ENCODE measurements at places on chromosomes 1 and 21.

DNA sequence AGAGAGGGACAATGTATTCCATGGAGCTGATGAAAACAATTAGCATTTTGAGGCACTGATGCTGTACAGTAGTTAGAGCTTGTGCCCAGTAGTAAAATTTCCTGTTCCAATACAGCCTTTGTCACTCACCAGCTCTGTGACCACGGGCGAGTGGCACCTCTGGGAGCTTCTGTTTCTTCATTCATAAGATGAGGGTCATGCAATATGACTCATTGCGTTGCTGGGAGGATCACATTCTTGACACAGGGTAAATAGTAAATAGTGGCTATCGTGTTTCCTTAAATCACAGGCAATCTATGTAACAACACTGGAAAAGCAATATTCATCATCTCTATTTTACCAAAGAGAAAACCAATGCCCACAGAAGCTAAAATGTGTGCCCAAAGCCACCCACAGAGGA lies 4.5 kb upstream of the LRRC52 start:
- DNase-seq, result no peak

GRCh38 chr21:41600961-41601572 lies 93.1 kb upstream of the TMPRSS2 start:
- no peak for DNase-seq

DNA sequence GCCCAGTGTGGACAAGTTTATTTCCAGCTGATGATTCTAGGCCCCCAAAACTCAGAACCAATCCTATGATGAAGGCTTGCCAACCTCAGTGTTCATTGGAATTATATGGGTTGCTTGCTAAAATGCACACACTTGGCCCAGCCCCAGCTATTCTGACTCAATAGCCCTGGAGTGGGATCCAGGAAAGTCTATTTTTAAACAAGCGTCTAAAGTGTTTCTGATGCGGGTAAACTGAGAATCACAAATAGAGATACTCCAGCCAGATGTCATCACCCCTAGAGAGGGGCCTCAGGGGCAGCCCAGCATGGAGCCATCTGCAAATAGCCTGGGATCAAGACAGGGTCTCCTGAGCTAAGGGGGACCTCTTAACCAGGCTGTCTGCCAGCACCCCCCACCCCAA lies 46.0 kb downstream of the PKP1 start:
- peak; percentile 39 for DNase-seq

DNA sequence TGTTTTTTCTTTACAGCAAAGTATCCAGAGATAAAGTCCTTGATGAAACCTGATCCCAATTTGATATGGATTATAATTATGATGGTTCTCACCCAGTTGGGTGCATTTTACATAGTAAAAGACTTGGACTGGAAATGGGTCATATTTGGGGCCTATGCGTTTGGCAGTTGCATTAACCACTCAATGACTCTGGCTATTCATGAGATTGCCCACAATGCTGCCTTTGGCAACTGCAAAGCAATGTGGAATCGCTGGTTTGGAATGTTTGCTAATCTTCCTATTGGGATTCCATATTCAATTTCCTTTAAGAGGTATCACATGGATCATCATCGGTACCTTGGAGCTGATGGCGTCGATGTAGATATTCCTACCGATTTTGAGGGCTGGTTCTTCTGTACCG lies 6.5 kb downstream of the DEGS1 start:
- DNase-seq, result no peak

GRCh38 chr21:22223385-22223784 lies 1225.2 kb downstream of the NCAM2 start:
- DNase-seq, result no peak

DNA sequence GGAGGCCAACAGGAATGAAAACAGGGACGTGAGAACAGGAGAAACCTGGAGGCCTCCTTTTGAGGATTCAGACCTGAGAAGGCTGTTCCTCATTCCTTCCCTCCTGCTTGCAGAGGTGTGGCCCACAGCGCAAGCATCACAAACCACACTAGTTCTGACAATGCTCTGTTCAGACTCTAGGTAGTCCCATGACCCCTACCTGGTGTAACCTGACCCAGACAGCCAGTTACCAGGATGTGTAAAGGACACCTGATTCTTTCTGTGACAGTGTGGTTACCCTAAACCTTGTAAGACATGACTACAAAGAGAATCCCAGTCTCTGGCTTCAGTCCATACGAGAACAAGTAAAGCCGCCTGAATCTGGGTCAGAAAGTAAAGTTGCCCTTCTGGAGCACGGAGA lies 3.2 kb downstream of the MECR start:
- no peak for DNase-seq

- DNase-seq, result no peak
Measured at GRCh38 chr1:99548943-99549605, 96.8 kb upstream of the PALMD start.

GRCh38 chr1:156384007-156384406 lies 15.0 kb downstream of the RHBG start:
- DNase-seq, result no peak

GRCh38 chr1:207954104-207954503 lies 43.2 kb upstream of the CD34 start:
- DNase-seq, result no peak

DNA sequence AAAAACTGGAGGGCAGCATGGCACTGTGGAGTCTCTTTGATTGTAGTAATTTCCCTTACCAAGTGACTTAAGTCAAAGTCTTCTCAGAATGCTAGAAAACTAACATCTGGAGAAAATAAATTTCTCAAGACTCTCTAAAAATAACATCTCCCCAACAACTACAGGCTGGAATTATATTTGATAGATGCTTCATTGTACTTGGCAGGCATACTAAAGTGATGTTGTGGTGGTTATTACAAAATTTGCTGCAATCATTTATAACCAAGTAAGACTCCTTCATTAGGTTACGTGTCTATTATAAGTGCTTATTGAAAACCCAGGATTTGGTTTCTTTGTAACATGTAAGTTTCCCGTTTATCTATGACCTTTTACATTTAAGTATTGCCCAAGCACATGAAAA lies 132.9 kb upstream of the NRIP1 start:
- DNase-seq, result no peak

- DNase-seq, result no peak
Measured at GRCh38 chr21:34673006-34673405, 4.2 kb downstream of the CLIC6 start.

GRCh38 chr1:23135268-23135667 lies 33.4 kb downstream of the LUZP1 start:
- no peak for DNase-seq

- DNase-seq, result no peak
Measured at GRCh38 chr1:147794570-147794969, 34.2 kb upstream of the GJA5 start.

- no peak for DNase-seq
Measured at GRCh38 chr1:117171900-117172511, 38.7 kb downstream of the VTCN1 start.

- DNase-seq, result no peak
Measured at GRCh38 chr1:187275346-187275745, 446.6 kb downstream of the PLA2G4A start.

GRCh38 chr1:100573960-100574359 lies 36.0 kb downstream of the GPR88 start:
- no peak for DNase-seq

- DNase-seq, result no peak
Measured at GRCh38 chr1:163826500-163826899, 504.7 kb downstream of the NUF2 start.

- DNase-seq, result no peak
Measured at GRCh38 chr21:38741950-38742256, 63.8 kb upstream of the ETS2 start.

DNA sequence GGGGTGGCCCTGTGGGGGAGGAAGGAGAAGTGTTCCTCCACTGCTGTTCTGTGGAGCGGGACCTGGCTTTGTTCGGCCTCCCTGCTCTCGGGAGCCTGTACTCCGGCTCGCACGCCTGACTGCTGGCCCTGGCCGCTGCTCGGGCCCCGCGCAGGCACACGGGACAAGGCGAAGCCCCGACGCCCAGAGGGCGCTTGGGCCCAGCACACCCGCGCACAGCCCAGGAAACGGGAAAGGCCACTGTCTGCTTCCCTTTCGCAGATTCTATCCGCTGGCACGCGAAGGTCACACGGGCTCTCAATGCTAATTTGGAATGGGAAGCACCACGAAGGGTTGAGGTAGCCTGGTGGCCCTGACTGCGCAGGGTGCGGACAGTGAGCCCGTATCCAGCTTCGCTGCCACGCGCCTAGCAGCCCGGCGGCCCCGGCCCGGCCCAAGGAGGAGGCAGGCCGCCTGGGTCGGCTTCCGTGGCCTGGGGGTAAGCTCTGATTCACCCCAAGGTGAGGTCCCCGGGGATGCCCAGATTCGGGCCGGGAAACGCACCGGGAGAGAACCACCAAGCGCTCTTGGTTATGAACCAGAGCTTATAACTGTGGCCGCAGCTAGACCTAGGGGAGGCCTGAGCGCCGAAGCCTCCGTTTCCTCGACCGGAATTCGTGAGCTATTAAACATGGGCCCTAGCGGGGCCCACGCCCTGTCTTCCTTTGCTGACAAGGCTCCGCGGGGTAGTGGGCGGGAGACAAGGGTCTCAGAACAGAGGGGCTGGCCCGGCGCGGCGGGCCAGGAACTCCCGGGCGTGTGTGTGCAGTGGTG lies 19.7 kb upstream of the TBX15 start:
- DNase-seq, result peak; percentile 21

DNA sequence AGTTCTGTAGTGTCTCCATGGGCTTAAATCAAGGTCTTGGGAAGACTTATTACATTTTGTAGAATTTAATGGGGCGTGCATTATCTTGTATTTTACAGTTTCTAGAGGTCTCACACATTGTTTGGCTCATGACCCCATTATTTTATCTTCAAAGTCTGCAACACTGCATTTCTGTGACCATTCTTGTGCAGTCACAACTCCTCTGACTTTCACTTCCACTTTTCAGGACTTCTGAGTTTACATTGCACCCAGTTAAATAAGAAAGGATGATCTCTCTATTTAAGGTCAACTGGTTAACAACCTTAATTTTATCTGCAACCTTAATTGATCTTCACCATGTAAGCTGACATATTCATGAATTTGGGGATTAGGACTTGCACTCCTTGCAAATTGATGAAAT lies 1186.6 kb downstream of the MRPL39 start:
- DNase-seq, result no peak

DNA sequence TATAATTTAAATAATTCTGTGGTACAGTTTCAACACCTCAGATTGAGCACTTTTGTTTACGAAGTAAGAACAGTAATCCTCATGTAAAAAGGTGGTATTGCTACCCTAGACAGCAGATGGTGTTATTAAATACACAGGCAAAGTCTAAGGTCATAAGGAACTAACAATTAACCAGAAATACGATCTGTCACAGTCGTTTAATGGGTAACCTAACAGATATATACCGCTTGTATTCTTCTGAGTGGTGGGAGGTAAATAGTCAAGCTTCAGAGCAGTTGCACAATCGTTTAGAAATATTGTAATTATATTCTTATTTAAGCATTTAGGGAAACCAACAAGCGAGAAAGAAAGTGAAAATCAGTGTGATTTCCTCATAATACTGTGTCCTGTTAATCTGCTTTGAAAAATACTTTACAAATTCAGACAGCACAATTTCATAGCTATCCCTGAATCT lies 9.8 kb upstream of the IRF2BP2 start:
- no peak for DNase-seq

- DNase-seq, result peak; percentile 90
Measured at GRCh38 chr1:19765623-19766022, 34.1 kb downstream of the TMCO4 start.

GRCh38 chr1:23799570-23800399 lies 769 bp downstream of the GALE start:
- peak; percentile 65 for DNase-seq

DNA sequence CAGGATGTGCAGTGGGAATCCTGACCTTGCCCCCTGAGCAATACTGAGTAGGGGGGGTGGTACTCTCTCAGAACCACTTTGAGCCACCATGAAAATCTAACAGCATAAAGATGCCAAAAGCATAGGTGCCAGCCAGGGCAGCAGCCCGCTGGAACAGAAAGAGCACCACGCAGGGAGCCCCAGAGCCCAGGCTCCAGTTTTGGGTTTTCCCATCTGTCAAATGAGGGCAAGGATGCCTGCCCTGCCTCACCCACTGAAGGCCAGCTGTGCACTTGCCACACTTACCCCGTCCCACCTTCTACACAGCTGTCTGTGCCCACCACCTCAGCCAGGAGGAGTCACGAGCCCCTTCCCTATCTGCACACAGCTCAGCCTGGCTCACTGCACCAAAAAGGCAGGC lies 20.8 kb downstream of the LRP8 start:
- DNase-seq, result no peak

DNA sequence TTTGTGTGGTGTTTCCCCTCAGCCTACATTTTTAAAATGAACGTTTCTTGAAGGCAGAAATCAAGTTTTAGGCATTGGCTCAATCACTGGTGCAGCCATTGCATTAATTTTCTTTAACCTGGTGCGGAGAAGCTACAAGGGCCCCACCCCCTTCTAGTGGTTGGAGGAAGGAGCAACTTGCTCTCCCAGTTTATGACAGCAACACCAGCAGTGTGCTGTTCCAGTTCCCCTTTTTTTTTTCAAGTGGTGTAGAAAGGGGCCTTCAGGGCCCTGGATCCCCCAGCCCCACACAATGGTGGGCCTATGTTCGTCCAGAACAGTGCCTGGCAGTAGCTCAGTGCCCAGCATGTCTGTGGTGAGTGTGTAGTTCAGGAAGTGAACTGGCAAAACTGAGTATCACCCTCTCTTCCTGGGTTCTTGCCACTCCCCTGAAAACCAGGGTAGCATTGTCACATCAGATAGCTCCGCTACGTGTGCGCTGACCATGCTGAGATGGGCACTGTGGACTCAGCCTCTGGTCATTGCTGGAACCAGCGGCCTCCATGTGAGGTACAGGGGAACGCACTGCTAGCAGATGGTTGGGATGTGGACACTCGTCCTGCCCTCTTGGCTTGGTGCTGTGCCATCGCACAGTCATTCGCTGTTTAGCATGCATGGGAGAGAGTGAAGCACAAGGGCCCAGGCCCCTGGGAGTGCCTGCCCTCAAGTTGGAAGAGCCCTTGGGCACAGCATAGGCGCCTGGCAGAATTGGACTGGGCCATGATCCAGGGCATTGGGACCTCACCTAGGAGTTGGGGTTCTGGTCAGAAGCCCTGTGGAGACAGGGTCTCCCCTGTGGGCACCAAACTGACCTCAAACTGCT lies 7.2 kb downstream of the ARF1 start:
- DNase-seq, result no peak

DNA sequence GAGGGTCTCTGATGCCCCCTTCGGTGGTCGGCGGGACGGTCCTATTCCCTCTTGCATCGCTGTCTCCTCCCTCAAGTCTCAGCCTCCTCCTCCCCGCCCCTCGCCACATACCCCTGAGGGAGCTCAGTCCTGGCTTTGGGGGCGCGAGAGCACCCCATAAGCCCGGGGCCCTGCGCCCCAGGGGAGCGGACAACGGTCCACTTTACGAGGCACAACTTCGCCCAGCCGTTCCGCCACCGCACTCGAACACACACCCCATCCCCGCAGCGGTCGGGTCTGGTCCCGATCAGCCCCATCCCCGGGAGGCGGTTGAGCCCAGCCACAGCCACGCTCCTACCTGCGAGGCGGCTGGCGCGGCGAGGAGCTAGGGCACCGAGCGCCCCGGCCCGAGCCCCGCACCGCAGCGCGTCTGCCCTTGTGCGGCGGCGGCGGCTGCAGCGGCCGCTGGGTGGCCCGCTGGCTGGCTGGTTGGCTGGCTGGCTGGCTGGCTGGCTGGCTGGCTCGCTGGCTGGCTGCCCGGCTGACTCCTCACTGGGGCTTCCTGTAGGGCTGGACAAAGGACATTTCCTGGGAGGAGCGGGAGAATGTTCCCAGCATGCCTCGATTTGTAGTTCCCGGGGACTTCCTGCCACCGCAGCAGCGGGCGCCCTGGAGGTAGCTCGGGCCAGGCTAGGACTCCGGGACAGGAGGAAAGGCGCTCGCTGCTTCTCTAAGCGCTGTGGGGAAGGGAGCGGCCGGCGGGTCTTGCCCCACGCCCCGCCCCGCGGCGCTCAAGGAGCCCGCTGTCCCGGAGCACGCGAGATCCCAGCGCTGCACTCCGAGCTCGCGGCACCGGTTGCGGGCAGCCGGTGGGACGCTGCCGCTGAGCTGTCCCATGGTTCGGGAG lies at the start of gene ZNF697:
Gene ZNF697 (minus strand): TSS at position 533 of the 886 bp plus-strand sequence. CDS start 22,166 bp downstream, outside the sequence.
- DNase-seq, result peak; percentile 96

All from AG08396 (cell line).